CD4-positive, alpha-beta T cell treated with Interleukin-12 subunit alpha and Interleukin-12 subunit beta, for 1 hour (primary cell): ENCODE measurements at places on chromosomes 1 and 21.

DNA sequence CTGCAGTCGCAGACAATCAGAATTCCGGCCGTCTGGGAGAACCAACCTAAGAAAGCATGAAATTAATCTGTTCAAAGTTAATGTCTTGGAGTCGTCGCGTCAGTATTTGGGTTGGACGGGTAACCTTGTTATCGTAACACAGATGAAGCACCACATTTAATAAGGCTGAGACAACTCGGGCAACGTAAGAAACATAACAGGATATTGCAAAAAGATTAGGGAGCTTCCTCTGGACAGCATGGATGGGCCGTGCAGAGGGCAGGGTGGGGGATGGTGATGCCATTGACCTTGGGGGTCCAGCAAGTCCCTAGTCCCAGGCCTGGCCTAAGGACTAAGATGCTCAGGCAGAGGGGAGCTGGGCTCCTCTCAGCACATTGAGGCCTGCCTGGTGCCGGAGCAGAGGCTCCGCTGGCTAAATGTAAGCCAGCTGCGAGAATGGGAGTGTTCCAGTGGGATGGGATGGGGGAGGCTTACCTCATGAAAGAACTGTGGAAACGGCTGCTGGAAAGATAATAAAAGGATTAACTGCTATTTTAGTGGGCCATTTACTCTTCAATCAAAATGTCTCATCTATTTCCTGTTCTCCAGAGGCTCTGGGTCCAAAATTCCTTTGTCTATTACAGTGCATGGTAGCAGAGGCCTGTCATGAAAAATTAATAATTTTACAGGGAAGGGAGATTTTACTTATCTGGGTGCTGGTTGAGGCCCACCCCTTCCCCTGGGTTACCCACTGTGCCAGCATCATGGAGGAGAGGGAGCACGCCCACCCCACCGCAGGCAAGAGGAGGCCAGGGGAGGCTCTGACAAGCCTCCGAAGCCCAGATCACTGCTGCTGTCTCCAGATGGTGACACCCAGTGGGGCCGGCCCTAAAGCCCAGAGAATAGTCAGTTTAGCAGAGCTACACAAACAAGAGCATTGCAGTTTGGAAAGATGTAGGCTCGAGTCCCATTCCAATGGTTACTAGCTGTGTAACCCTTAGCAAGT lies 131.6 kb downstream of the DMRTB1 start:
- no peak for DNase-seq

DNA sequence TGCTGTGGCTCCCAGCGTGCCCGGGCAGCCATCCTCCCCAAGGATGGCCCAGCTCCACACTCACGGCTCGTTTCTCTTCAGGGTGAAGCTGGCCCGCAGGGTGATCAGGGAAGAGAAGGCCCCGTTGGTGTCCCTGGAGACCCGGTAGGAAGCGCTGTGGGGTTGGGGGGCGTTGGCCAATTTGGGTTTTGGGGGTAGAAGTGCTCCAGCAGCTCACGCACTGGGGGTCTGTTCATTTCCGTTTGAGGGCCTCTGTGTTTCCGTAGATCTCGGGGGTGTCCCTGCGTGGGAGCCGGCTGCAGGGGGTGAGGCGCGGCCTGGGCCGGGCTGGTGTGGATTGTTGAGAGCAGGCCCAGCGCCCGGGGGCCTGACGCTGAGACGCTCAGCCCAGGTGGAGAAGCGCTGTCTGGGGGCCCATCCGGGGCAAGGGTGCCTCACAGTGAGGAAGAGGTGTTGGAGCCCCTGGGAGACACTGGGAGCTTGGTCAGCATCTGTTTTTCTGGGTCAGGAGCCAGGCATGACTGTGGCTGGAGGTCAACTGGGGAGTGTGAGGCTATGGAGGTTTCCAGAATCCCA lies 12.6 kb downstream of the COL6A1 start:
- no peak for DNase-seq

DNA sequence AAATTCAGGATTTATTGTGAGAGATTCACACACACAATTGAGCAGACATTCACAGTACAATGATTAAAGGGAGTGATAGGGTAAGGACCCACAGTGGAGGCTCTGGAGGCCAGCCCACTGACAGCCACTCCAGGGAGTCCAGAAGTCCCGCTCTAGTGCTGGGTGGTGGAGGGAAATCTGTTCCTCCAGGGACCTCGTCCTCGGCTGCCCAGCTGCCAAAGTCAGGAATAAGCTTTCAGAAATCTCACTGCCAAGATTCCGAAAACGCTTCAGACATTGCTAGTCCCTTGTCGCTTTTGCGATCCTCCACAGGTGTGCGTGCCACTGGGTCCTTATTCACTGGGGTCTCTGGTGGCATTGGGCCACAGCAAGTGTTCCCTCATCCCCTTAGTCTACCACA lies 2.3 kb downstream of the MX1 start:
- no peak for DNase-seq

- DNase-seq = no peak
These were observed 16.7 kb upstream of the TIAM1 start for GRCh38 chr21:31360717-31361116.

DNA sequence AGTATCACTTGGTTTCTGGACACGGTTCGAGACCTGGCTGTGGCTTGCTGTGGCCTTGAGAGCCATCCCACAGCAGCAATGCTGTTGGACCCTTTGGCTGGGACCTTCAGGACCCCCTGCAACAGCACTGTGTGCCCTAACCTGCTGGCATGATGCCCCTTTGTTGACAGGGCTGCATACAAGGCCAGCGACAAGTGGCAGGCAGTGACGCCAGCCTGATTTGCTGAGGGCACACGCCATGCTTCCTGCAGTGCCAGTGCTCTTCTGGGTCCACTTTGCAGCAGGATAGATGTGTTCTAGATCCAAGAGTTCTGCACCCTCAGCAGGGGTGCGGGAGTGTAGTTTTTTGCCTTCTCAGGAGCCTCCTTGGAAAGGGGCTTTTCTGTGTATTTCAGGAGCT lies 32.8 kb downstream of the COQ8A start:
- DNase-seq = no peak

DNA sequence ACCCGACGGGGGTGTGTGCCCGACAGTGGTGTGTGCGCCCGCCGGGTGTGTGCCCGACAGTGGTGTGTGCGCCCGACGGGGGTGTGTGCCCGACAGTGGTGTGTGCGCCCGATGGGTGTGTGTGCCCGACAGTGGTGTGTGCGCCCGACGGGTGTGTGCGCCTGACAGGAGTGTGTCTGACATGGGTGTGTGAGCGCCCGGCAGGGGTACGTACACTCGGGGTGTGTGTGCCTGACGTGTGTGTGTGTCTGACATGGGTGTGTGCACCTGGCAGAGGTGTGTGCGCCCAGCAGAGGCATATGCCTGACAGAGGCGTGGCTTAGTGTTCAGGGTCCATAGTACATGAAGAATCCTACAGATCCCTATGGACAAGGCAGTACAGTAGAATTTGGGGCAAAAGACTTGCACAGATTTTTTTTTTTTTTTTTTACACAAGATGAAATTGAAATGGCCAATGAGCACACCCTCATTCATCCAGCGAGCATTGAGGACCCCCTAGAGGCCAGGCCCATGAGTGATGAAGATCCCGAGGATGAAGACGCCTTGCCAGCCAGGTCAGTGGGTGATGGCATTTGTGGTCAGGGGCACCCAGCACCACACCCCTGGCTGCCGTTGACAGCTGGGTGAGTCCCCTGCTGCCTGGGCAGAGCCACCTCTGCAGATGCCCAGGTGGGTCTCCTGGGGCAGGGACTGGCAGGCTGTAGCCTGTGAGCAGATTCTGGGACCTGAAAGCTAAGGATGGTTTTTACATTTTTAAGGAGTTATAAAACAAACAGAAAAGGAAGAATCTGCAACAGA lies 60.1 kb downstream of the ADARB1 start:
- DNase-seq = no peak

GRCh38 chr1:91603409-91603808 lies 102.8 kb downstream of the CDC7 start:
- no peak for DNase-seq
